ENCODE measurements at places on chromosomes 4 and X. TPM values are rescaled to one million over a fixed set of nuclear protein-coding genes. Genes with fewer than 3 reads are reported as not detected.

DNA sequence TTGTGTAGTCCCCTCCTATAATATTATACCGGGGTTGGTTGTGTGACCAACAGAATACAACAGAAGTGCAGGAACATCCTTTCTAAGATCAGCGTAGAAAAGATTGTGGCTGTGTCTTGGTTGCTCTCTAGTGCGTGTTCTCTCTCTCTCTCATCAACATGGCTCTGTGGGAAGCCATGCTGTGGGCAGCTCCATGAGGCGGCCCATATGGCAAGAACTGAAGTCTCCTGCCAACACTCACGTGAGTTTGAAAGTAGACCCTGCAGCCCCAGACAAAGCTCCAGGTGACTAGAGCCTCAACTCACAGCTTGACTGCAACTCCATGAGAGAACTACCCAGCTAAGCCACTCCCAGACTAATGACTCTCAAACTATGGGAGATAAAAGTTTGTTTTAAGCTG lies 118.7 kb downstream of the TSPAN5 start:
- ATAC-seq = no peak

Gene PRRG1
- 6.9 TPM for total RNA-seq

- no peak for ATAC-seq
These were observed 60.2 kb downstream of the SEPSECS start for GRCh38 chr4:25100021-25100555.

- no peak for ATAC-seq
These were observed 73.1 kb downstream of the RAPGEF2 start for GRCh38 chr4:159175989-159176375.

DNA sequence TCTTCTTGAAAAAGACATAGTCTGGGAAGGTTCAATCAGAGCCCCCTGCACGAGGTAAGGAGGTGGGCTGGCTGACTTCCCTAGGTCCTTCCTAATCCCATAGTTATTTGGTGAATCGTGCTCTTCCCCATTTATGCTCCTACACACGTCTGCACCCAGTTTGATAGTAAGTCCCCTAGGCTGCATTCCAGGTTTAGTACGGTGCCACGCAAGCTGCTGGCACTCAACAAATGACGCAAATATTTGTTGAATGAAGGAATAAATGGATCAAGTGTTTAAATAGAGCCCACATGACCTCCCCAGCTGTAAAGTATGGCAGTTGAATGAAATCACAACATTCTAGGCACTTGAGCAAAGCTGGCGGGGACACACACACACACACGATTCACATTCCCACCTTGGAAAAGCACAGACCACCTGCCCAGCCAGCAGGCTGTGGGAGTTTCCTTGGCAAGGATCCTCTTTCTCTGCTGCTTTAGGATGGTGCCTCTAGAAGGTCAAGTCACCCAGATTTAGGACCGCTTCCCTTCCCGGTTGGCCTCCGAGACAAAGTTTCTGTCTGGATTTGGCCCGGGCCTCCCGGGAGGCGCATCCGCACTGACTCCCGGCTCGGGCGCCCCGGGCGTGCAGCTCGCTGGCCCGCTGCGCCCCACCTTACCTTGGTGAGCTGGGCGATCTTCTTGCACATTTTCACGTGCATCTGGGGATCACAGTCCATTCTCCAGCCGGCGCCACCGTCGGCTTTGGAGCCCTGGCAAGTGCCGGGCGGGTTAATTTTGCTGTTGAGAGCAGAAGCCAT lies 721 bp downstream of the FAM184B start:
- ATAC-seq = peak; percentile 48

DNA sequence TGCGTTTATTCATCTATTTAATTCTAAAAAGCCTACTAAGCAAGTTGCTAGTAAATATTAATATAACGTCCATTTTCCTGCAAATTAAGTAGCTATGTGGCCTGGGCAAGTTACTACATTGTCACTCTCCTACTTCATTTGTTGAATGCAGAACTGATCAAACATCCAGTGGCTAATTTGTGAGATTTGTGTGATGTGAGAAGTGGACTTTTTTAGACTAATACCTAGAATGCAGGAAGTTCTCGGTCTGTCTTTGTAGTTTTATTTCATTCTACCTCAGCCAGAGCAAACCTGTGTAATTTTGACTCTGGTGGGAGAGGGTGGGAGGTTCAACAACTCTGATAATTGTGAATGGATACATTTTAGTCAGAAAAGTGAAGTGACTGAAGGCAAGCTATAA lies 840 bp downstream of the GUF1 start:
- no peak for ATAC-seq

DNA sequence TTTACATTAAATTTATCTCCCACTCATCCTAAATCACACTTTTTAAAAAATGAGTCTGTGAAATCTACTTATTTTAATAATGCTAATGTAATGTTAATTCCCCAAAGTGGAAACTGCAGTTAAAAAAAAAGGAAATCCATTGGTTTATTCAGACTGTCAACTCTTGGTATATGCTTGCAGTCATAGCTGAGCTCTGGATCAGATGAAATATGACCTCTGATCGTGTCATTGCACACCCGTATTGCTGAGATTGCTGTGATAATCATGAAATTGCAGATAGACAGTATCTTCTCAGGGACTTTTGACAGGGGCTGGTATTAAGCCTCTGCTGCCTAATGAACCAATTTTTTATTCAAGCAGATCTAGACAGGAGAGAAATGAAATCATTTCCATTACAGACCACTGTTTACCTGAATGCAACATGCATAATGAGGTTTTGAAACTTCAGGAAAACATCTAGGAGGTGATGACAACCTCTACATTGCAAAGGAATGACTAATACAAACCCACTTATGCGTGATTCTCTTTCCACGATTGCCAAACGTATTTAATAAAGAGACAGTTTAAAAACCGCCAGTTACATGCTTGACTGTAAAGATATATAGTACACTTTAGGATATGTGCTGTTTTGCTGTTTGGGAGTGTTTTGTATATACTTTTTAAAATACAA lies 138.3 kb upstream of the PUDP start:
- no peak for ATAC-seq

Gene CXorf65
- not detected for total RNA-seq

Gene SRPK3
- 0.12 TPM for total RNA-seq

All from esophagus mucosa (tissue), 1 donor.